HCEC 1CT (cell line): ENCODE measurements at places on chromosomes 12 and 14.

DNA sequence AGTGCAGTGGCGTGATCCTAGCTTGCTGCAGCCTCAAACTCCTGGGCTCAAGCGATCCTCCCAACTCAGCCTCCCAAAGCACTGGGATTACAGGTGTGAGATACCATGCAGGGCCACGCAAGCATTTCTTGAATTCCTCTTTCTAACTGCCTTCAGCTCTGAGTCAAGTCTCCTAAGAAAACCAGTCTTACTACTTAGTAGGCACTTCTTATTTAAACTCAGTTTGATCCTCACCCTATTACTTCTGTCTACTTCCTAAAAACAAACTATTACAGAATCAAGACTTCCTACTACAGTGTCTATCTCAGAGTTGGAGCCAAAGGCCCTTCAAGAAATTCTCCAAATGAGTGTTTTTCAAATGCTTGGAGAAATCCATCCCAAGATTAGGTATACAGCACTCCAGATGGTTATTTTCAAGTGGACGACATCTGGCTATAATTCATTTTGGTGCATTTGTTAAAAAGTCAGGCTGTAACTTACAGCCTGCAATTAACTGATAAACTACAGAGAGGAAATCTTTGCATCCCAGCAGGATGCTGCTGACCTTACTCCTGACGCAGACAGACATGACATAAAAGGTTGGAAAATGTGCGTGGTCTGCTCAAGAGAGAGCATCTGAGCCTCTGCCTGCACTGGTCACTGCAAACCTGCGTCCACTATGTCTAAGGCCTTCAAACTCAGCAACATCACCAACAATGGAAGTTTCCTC lies 34.7 kb downstream of the SSH1 start:
- no peak for DNase-seq

DNA sequence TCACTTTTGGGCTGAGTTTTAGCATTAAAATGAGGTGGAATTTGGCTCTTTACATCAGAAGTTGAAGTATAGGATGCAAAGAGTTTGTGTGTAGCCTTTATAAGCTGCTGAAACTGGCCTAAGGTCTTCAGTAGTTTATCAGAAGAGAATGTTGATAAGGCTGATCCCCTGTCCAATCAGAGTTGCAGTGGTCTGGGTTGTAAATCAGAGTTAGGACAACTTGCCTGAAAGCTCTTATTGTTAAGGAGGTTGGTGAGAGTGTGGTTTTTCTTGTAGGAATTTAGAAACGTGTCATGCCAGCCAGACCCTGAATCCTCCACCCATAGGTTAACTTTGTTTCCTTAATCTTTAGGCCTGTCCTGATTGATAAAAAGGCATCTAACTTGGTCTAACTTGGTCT lies 143.5 kb downstream of the ST8SIA1 start:
- no peak for DNase-seq

DNA sequence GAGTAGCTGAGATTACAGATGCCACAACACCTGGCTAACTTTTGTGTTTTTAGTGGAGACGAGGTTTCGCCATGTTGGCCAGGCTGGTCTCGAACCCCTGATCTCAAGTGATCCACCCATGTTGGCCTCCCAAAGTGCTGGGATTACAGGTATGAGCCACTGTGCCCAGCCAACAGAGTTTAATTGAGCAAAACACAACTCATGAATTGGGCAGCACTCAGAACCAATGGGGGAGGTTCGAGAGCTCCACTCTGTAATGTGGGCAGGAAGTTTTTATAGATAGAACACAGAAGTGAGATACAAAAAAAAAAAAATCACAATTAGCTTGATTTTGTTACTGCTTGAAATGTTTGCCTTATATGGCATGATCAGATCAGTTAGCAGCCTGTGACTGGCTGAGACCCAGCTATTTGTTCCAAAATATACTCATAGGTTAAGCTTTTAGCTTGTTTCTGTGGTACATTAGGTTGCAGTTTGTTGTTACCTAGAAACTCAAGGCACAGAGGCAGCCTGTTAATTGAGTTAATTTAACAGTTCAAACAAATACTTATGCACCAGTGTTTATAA lies 1.4 kb upstream of the P2RX2 start:
- no peak for DNase-seq

DNA sequence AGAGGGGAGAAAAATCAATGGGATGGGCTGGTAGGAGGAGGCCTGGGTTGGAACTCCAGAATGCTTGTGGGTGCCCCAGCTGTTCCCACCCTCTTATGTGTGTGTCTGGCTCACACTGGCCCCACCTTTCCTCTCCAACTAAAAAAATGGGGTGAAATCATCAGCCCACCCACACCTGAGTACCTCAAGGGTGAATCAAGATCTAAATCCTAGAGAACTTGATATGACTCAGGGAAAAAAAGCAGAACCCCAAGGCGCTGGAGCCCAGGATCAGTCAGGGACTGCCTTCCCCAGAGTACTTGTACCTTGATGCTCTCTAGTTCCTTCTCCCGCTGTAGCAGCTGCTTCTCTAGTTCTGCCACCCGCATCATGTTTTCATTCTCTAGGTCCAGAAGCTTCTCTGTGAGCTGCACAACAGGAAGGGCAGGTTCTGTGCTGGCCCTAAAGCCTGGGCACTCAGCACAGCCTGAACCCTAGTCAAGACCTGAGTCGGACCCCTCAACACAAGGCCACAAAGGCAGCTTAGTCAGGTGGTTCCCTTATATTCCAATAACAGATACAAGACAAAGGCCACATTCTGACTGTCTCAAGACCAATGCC lies 29.7 kb downstream of the PRPF40B start:
- no peak for DNase-seq

DNA sequence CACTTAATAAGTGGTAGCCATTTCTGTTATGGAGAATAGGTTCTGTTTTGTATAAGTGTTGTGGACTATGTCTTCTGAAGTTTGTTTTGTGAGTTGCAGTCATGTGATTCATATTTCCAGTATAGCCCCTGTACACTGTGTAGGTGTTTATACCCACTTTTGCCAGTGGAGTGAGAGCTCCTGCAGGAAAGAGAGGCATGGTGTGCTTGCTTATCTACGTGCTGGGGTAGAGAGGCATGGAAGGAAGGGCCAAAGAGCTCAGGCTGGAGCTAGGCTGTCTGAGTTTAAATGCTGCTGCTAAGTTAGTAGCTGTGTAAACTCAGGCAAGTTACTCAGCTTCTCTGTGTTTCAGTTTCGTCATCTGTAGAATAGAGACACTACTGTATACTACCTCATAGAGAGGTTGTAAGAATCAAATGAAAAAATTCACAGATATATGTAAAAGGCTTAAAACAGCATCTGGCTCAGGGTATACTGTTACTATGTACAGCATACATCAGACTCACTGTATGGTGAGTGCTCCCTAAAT lies 88.2 kb upstream of the SLC38A2 start:
- no peak for DNase-seq
